ENCODE measurements at places on chromosomes 4 and X. TPM values are rescaled to one million over a fixed set of nuclear protein-coding genes. Genes with fewer than 3 reads are reported as not detected.

The TXK gene
- 0.04 TPM for total RNA-seq

The C4orf50 gene
- total RNA-seq = not detected

The REPS2 gene
- 3.8 TPM for total RNA-seq

The GUCY1A1 gene
- not detected for total RNA-seq

The PRDM8 gene
- 0.33 TPM for total RNA-seq

The FAM9B gene
- total RNA-seq = not detected

The FGFBP2 gene
- not detected for total RNA-seq

The ANOS1 gene
- total RNA-seq = 1.2 TPM

The VBP1 gene
- total RNA-seq = 59.6 TPM

The ZNF81 gene
- total RNA-seq = 3.9 TPM

The CXorf65 gene
- not detected for total RNA-seq

The ZNF674 gene
- 4.3 TPM for total RNA-seq

The MTTP gene
- total RNA-seq = not detected

The LINC00632 gene
- 0.46 TPM for total RNA-seq

The F8A1 gene
- total RNA-seq = 2.0 TPM

The TASL gene
- total RNA-seq = not detected

The WDFY3 gene
- 129 TPM for total RNA-seq

The TMEM165 gene
- total RNA-seq = 116 TPM

The PHKA2 gene
- 13.0 TPM for total RNA-seq

The GPRIN3 gene
- total RNA-seq = 1.2 TPM

The TLR10 gene
- total RNA-seq = not detected

The SAGE1 gene
- not detected for total RNA-seq

The NXF2B gene
- total RNA-seq = not detected

The ZNF711 gene
- total RNA-seq = 5.3 TPM

The SYN1 gene
- not detected for total RNA-seq

The HMX1 gene
- total RNA-seq = not detected

The MID1 gene
- 19.9 TPM for total RNA-seq

The CPE gene
- 1.2 TPM for total RNA-seq

The SLC6A14 gene
- total RNA-seq = not detected

The JADE3 gene
- total RNA-seq = 15.9 TPM

The SMIM43 gene
- total RNA-seq = 0.04 TPM

The DSPP gene
- not detected for total RNA-seq

The PPM1K gene
- 9.0 TPM for total RNA-seq

The TEX13D gene
- not detected for total RNA-seq

The TRIML2 gene
- total RNA-seq = not detected

The TMPRSS11A gene
- not detected for total RNA-seq

The C4orf54 gene
- total RNA-seq = not detected

The FGA gene
- not detected for total RNA-seq

The MAGEA1 gene
- total RNA-seq = 0.07 TPM

The ASB12 gene
- not detected for total RNA-seq

The AFM gene
- not detected for total RNA-seq

The NPY1R gene
- total RNA-seq = 0.14 TPM

The DUX4 gene
- total RNA-seq = not detected

The ASIC5 gene
- not detected for total RNA-seq

The SLC4A4 gene
- total RNA-seq = 0.20 TPM

The CNGA1 gene
- total RNA-seq = not detected

The MAGEC3 gene
- total RNA-seq = not detected

The SHROOM2 gene
- total RNA-seq = 5.1 TPM

The SASH3 gene
- total RNA-seq = not detected

The ADGRL3 gene
- not detected for total RNA-seq

The LRP2BP gene
- total RNA-seq = 0.39 TPM

The GPR78 gene
- not detected for total RNA-seq

The USP51 gene
- 1.1 TPM for total RNA-seq

The RTL9 gene
- total RNA-seq = not detected

The SYTL4 gene
- 30.6 TPM for total RNA-seq

The PARM1 gene
- 0.04 TPM for total RNA-seq

The USP38 gene
- 19.1 TPM for total RNA-seq

The RNF175 gene
- not detected for total RNA-seq

Data from pulmonary artery endothelial cell (primary cell).